ENCODE measurements at places on chromosomes 1 and 21.

GRCh38 chr1:205456383-205456867 lies 580 bp upstream of the BLACAT1 start:
- DNase-seq: no peak

GRCh38 chr1:209387271-209387968 lies 196.1 kb upstream of the CAMK1G start:
- no peak for DNase-seq

- no peak for DNase-seq
Measured at GRCh38 chr1:20578721-20579395, 10.0 kb upstream of the CDA start.

- DNase-seq: no peak
Measured at GRCh38 chr1:29800120-29800519, 563.8 kb downstream of the PTPRU start.

GRCh38 chr1:241990040-241990439 lies 8.9 kb downstream of the MAP1LC3C start:
- no peak for DNase-seq

GRCh38 chr1:208850442-208850841 lies 606.3 kb upstream of the PLXNA2 start:
- no peak for DNase-seq

DNA sequence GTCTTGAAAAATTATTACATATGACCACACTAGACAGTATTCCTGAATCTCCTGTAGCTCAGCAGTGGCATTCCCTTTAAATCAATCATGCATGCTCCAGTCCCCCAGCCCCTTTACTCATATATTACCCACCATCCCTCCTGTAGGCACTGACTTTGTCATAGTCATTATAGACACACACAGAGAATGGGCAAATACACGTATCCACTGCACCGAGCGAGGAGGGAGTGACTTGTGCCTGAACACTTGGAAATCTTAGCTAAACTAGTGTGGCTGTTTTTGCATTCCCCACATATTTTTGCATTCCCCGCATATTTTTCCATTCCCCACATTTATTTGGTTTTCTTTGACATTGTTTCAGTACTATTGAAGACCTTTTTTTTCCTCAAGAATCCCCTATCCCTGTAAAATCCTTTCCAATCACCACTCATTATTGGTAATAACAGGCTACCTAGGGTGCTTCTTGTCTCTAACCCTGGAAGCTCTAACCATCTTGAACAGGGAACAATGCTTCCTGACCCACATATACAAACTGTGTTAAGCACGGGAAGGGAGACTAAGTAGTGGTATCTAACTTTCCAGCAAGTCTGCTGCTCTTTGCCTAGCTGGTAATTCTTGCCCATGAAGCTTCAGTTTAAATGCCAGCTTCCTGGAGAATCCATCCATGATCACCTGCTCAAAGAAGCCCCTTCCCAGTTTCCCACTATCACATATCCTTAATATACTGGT lies 534.4 kb upstream of the CAMK1G start:
- no peak for DNase-seq

GRCh38 chr21:20330652-20331051 lies 667.6 kb upstream of the NCAM2 start:
- DNase-seq: no peak

- DNase-seq: no peak
Measured at GRCh38 chr1:223514644-223515043, 121.4 kb downstream of the CCDC185 start.

GRCh38 chr1:43214501-43215444 lies 42.6 kb downstream of the CFAP57 start:
- DNase-seq: no peak

DNA sequence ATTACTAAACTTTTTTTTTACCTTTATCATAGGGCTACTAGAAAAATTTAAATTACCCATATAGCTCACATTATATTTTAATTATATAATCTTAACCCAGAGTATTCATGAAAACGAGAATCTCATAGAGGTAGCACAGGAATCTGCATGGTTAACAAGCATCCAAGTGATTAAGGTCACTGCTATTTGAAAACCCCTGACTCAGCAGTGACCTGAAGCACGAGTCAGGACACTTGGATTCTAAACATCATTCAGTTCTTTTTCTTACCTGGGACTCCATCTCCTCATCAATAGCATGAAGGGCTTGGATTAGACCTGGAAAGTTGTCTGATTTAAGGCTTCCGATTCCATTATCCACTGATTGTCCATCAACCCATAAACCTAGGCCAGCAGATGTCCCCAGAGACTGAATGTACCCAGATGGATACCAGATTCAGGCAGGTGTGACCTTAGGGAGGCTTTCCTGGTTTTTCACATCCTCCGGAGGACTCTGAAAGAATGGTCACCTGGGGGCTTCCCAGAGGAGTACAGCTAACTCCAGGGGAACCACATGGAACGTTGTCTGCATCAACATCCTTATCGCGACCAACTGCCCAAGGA lies 174.3 kb downstream of the SETD4 start:
- DNase-seq: no peak

DNA sequence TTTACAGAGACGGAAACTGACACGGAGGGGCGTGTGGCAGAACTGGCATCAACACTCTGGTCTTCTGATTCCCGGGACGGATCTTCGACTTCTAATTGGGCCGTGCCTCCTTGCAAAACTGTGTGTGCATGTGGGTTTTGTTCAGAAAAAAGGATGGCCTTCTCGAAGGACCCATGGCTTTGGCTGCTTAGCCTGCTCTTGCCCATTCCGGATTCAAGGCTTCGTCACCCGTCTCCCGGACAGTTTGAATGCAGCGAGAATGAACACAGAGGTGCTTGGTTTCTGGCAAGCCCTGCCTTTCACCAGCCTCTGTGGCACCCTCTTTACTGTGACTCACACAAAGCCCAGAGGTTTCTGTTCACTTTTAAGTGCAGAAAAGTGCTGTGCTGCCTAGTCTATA lies 120.1 kb downstream of the PRDM2 start:
- DNase-seq: no peak

GRCh38 chr1:236002572-236002971 lies 62.3 kb downstream of the NID1 start:
- no peak for DNase-seq

GRCh38 chr21:18826562-18826961 lies 423.0 kb upstream of the TMPRSS15 start:
- DNase-seq: no peak

DNA sequence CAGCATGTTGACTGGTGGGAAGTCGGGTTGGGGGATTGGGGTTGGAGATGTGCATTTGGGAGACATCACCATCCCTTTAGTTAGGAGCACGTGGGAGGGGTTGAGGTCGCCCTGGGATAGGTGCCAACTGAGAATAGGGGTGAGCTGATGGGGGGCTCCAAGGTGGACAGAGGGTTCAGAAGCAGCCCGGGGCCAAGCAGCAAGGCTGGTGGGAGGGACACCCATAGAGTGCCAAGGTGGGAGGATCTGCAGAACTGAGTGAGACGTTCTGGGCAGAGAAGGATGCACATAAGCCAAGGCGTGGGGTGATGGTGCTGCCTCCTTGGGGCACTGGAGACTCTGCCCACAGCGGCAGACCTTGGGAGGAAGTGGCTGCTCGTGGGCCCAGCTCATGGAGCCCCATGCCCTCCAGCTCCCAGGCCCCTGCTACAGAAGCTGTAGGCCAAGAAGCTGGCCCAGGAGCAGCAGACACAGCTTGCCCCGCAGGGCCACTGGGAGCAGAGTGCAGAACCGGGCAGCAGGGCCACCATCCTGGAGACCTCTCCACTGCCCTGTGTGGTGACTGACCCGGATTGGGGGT lies 31.4 kb upstream of the PKP1 start:
- DNase-seq: no peak

GRCh38 chr1:27864264-27864895 lies 8.0 kb upstream of the THEMIS2 start:
- DNase-seq: no peak
